ENCODE measurements at places on chromosomes 7 and 10. TPM values are rescaled to one million over a fixed set of nuclear protein-coding genes. Genes with fewer than 3 reads are reported as not detected.

The OR6B1 gene
- not detected for total RNA-seq

The INTS1 gene
- total RNA-seq: 44.6 TPM

The C7orf57 gene
- total RNA-seq: not detected

The EIF4H gene
- 481 TPM for total RNA-seq

The WNT8B gene
- not detected for total RNA-seq

The GBF1 gene
- total RNA-seq: 40.3 TPM

The INHBA gene
- total RNA-seq: 0.60 TPM

The PLEKHS1 gene
- not detected for total RNA-seq

The CCDC201 gene
- total RNA-seq: not detected

The LGI1 gene
- total RNA-seq: not detected

The PALD1 gene
- total RNA-seq: 276 TPM

The AKR1C1 gene
- total RNA-seq: 74.0 TPM

The ABCC2 gene
- 0.79 TPM for total RNA-seq

The OGDHL gene
- 0.33 TPM for total RNA-seq

The TYW1B gene
- 6.0 TPM for total RNA-seq

The FEZF1 gene
- total RNA-seq: not detected

The BBS9 gene
- 15.4 TPM for total RNA-seq

All from dermis blood vessel endothelial cell (primary cell).